ENCODE measurements at places on chromosomes 2 and 18.

DNA sequence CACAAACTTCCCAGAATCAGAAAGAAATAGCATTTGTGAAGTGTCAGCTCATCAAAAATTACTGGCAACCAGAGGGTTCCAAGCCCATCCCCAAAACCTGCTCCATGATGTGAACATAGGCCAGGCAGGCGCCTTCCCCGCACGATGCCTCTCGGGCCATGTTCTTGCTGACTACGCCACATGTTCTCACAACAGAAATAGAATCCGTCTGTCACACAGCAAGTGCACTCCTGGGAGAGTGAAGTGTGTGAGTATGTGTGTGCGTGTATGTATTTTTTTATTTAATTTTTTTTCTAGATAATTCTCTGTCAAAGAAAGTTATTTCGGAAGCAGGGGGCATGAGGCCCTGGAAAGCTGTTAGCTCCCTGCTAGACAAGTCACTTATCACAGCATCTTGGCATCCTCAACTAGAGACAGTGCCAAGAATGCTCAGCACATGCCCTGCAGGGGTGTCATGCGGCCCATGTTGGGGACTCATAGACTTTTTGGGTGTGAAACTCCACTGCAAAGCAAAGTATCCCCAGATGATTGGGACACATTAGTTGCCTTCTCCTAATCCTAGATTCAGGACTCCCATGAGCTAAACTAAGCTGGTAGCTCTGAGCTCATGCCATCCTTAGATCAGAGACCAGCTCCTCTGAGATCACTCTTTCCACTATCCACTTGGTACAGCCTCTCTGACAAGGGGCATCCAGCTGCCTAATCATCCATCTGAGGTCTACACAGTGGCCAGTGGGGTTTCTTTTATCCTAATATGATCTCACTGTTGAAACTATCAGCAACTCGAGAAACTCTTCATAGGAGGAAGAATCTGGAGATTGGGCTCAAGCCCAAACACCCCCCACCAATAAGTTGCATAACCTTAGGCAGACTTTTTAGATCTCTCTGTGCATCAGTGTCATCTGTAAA, 53.2 kb upstream of the CYRIA start:
- DNase-seq: no peak

GRCh38 chr2:63734510-63734909, 107.2 kb upstream of the UGP2 start:
- no peak for DNase-seq

DNA sequence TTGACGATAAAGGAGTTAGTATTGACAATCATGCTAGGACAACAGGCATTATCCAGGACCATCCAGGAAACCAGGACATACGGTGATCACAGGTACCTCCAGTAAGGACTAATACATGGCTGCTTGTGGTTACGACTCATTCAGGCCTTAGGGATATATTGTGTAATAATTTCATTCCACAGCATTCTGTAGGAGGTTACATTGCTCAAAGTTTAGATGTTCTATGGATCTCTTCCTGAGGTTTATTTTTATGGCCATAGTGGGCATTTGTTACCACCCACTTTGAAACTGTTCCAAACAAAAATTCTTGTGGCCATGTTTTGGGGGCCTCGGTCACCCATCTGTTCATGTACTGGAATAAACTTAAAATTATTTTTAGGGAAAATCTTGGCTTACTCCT, 431.6 kb downstream of the METTL4 start:
- no peak for DNase-seq

DNA sequence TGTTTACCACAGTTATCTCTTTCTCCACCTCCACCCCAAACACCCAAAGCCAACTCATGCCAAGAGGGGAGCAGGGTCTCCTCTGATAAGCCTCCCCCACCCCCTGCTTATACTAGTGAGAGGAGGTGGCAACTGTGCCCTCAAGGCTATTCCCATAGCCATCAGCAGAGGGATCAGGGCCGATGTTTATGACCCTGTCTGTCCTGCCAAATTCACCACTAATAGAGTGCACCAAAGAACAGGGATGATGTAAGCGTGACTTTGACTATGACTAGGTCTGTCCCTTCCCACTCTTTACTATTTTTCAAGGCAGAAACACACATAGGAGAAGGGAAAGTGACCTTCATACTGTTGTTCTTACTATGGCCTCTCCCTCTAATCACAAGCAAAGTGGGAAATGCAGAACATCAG, 74.6 kb downstream of the CLHC1 start:
- DNase-seq: no peak

DNA sequence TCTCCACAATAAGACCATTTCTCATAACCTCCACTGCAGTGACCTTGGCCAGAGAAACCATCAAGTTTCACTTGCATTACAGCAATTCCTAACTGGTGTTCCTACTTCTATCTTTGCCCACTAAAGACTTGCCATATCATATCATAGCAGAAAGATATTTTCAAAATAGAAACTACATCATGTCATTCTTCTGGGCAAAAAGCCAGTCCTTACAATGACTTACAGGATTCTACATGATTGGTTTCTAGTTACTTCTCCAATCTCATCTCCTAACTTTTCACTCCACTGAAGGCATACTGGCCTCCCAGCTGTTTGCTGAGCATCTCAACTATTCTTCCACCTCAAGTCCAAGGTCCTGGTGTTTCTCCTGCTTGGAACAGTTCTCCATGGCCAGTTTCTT, 151.4 kb downstream of the HNMT start:
- DNase-seq: no peak

- no peak for DNase-seq
Observed at GRCh38 chr2:231660860-231661259, 47.5 kb upstream of the PTMA start.

DNA sequence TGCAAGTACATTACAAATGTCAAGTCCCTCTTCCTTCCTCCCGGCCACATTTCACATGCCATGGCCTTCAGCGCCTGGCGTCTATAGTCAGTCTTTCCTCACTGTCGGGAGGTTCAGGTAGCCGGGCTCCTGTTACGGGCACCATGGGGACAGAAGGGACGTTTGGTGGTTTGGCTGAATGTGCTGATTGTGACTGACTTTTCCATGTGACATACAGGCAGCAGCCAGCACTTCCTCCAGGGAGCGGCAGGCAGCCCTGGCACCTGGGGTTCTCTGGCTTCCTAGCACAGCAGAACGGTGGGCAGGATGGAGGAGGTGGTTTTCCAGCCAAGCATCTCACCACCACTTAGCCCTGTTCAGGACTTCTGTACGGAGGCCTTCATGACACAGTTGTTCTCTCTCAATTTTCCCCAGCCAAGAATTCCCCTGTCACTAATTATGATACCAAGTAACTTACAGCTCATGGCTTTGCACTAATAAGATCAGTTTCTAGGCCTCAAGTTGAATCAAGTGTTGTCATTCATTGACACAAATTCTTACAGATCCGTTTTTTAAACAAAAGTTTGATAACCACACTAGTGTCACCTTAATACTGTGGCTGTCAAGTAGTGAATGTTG, 83.9 kb upstream of the REV1 start:
- no peak for DNase-seq

DNA sequence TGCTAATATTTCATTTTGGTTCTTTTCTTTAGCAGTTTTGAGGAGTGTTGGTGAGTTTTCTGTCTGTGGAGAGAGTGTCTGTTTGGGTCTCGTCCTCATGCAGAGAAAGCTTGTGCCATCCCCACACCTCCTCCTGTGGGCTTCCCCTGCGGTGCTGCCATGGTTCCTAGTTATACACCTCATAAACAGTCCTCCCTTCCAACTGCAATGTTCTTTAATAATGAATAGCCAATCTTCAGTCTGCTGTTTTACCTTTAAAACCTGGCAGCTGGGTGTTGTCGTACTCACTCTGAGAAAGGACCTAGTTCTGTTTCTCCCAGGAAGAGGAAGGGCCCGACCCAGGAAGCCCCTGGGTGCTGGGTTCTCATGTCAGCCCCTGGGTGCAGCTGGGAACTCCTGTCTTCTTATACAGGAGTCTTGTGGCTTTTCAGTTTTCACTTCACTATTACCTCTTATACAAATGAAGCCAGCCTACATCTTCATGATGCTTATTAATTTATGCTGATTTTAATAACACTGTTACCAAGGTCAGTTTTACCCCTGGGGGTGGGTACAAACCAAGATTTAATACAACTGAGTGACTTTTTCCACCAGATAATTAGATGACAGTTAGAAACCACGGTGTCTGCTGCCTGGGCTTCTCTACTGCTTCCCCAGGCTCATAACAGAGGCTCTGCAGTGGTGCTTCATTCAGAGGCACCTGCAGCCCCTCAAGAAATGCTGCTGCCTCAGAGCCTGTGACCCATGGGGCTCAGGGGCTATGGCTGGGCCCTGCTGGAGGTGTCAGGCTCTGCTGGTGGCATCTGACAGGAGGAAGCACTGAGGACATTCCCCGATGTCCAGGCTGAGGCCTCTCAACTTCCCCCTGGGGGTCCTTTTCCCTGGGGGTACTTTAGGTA, 59.1 kb downstream of the COA5 start:
- DNase-seq: no peak

DNA sequence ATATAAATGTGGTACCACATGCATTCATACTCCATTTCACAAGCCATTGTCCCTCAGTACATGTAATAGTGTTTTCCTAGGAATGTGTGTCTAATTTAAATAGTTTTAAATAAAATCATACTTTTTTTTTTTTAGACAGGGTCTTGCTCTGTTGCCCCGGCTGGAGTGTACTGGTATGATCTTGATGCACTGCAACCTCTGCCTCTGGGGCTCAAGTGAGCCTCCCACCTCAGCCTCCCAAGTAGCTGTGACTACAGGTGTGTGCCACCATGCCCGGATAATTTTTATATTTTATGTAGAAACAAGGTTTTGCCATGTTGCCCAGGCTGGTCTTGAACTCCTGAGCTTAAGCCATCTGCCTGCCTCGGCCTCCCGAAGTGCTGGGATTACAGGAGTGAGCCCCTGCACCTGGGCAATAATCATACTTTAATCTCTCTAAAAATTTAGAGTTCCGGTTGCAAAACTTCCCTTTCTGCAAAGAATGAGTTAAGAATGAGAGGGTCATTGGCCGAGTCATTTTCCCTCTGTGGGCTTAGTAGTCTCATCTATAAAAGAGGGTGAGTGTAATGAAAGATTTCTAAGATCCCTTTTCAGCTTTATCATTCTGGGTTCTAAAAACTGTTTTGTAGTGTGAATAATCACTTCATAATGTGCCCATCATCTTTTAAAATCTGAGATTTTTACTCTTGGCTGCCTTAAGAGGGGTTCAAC, 116.0 kb upstream of the PELI1 start:
- DNase-seq: no peak

- DNase-seq: no peak
Observed at GRCh38 chr18:8741117-8741516, 35.8 kb downstream of the MTCL1 start.

DNA sequence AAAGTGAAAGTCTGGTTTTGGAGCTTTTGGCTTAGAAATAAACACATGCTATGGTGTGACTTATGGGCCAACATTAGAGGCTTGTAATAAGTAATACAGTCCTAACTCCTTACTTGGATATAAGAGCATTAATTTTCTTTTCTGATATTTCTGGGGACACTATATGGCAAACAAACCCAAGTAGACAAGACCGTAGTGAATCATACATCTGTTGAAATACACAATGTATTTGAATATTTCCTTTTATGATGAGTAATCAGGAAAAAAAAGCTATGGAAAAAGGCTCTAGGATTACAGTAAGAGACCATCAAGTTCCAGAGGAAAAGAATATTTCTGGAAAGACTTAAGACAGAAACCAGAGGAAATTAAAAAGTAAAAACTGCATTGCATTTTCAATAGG, 146.0 kb upstream of the CYP26B1 start:
- peak; percentile 54 for DNase-seq

GRCh38 chr2:16828828-16829160, 163.2 kb upstream of the CYRIA start:
- DNase-seq: no peak

- no peak for DNase-seq
Observed at GRCh38 chr2:37417321-37417720, 72.9 kb downstream of the QPCT start.

- no peak for DNase-seq
Observed at GRCh38 chr2:70887208-70887549, 48.5 kb upstream of the ATP6V1B1 start.

DNA sequence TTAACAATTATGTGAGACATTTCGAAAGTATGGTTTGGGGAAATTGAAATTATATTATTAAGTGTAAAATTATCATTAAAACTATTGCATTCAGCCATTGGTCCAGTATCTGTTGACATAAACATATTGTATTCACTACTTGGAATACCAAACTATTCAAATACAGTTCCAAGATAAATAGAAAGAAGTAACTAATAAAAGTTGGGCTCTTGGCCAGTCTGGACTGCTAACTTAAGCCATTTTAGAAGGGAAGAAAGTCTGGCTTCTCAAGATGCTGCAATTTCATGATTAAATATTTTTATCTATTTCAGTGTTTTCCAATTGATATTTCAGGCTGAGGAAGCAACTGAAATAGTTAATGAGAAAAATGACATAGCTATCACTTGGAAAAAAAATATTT, 109.8 kb upstream of the CHRNA1 start:
- DNase-seq: no peak

- no peak for DNase-seq
Observed at GRCh38 chr2:171566057-171566456, 43.8 kb downstream of the CYBRD1 start.

DNA sequence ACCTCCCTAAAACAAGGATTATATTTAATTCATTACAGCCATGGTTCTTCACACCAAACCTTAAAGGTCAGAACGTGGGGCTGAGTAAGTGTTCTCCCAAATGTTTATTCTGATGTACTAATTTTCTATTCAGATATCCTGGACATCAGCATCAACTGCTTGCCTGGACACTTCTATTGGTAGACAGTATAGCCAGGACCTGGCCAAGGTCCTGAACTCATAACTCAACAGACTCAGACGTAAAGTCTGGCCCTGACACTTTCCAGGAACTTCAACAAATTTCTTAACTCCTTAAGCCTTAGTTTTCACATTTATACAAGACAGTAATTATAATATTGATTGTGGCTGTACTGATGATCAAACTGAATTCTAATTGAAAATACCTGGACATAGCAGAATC, 89.1 kb downstream of the AKAIN1 start:
- DNase-seq: peak; percentile 10

DNA sequence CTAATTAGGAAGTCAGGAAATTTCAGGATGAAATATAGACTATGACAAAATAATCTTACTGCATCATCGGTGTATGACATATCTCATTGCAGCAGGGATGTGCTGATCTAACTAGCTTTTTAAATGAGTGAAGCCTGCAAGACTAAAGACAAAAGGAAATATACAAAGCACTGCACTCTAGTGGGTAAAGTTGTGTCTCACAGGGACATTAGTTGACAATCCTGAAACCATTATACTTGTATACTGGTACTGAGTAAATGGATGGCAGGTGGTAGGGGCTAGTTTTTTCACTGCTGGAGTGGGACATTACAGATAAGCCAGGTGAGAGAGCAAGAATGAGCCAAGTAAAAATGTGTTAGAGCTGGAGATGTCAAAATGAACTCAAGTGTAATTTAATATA, 317.5 kb upstream of the RAB6C start:
- DNase-seq: no peak

Measured in kidney capillary endothelial cell (primary cell).